Effector CD8-positive, alpha-beta T cell (primary cell): ENCODE measurements at places on chromosomes 11 and 22.

- DNase-seq = no peak
Measured at GRCh38 chr11:67662142-67662834, 11.8 kb upstream of the ACY3 start.

GRCh38 chr11:42960521-42961088, 351.2 kb upstream of the API5 start:
- DNase-seq = no peak

GRCh38 chr22:20011993-20012740, 4.5 kb downstream of the ARVCF start:
- no peak for DNase-seq

DNA sequence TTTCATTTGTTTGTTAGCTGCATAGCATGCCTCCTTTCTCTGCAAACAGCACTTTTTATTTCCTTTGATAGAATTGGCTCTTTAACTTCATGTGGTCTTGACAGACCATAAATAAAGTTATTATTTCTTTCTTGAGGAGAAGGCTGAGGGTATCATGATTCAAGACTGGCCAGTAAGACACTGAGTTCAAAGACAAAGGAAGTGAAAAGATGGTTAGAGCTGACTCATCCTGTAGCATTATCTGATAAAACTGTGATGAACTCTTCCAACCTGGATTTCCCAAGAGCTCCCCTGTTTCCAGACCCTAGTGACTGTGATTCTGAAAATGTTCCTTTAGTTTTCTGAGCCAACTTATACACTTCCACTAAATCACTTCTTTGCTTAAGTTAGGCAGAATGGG, 179.3 kb upstream of the FAT3 start:
- no peak for DNase-seq

DNA sequence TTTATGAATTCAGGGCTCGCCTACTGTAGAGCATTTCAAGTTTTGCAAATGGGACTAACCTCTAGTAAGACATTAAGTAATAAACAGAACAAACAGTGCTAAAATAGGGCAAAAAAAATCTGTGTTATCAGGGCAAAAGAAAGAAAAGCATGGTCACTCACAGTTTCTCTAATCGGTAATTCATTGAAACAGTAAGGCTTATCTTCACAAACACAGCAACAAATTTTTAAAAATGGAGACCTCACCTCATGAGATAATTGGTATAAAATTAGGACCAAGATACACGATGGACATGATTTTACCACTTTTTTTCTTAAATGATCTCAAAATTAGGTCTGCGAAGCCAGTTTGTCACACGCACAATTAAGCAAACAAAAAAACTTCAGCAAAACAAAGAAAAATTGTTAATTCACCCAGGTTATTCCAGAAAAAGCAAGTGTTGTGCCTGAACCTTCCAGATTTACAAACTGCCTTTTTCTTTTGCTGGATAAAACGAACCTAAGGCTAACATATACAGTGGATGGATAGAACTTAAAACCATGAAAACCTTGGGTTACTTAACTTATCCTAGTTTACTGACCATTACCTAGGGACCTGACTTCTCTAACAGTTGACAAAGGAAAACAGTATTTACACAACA, 1.4 kb downstream of the TMEM123 start:
- no peak for DNase-seq

- DNase-seq = no peak
Measured at GRCh38 chr11:87281496-87281895, 243.8 kb downstream of the TMEM135 start.
